ENCODE measurements at places on chromosomes 5 and 9.
A peak's percentile ranks its signal among the peaks of the same experiment; 100 is the strongest.

DNA sequence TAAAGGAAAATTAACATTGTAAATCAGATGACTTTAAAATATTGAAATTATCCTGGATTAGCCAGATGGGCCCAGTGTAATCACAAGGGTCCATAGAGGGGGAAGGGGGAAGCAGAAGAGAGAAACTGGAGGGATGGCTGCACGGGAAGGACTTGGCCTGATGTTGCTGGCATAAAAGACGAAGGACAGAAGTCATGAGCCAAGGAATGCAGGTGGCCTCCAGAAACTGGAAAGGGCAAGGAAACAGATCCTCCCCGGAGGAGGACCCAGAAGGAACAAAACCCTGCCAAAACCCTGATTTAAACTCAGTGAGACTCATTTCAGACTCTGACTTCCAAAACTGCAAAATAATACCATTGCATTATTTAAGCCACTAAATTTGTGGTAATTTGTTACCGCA, 100.2 kb downstream of the ADAMTS2 start:
- no peak overlapping the region for H3K27ac ChIP-seq
- no peaks in the 10 kb centered on the region for H3K36me3 ChIP-seq
- H3K4me1 ChIP-seq, result no peaks in the 10 kb centered on the region
- no peak overlapping the region for H3K4me3 ChIP-seq

- peaks cover 25% of the 10 kb centered on the region for H3K4me1 ChIP-seq
- peak overlapping the region; percentile 56 for H3K4me3 ChIP-seq
- peaks cover 13% of the 10 kb centered on the region for H3K27me3 ChIP-seq
- H3K36me3 ChIP-seq, result no peaks in the 10 kb centered on the region
Observed at GRCh38 chr5:142356716-142357468, 32.1 kb upstream of the SPRY4 start.

- no peak overlapping the region for H3K27ac ChIP-seq
- H3K36me3 ChIP-seq, result no peaks in the 10 kb centered on the region
- H3K4me1 ChIP-seq, result no peaks in the 10 kb centered on the region
- H3K27me3 ChIP-seq, result no peaks in the 10 kb centered on the region
- DNase-seq, result no peak
Observed at GRCh38 chr5:30502277-30502676, 691.2 kb upstream of the CDH6 start.

DNA sequence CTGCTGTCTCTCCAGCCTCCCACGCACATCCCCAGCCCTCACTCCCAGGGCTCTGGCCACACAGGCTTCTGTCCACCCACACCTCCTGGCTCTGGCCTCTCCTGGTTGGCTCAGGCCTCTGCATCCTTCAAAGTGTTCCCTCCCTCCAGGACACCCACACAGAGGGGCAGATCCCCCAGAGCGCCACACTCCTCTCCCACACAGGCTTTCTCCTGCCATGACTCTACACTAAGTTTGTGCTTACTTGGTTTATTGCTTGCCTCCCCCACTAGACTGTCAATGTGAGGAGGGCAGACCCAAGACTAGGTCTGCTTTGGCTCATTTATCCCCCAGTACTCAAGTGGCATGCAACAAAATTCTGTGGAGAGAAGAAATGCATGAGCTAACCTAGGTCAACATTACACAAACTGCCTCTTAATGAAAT, 67.0 kb upstream of the SPOCK1 start:
- no peak overlapping the region for H3K4me3 ChIP-seq
- no peak overlapping the region for H3K27ac ChIP-seq
- H3K36me3 ChIP-seq, result no peaks in the 10 kb centered on the region
- no peak for DNase-seq

- H3K36me3 ChIP-seq, result no peaks in the 10 kb centered on the region
- peaks cover 13% of the 10 kb centered on the region for H3K4me1 ChIP-seq
- H3K4me3 ChIP-seq, result peak overlapping the region; percentile 20
- no peak for DNase-seq
- no peaks in the 10 kb centered on the region for H3K27me3 ChIP-seq
Observed at GRCh38 chr5:72556351-72557166, 49.3 kb upstream of the ZNF366 start.

DNA sequence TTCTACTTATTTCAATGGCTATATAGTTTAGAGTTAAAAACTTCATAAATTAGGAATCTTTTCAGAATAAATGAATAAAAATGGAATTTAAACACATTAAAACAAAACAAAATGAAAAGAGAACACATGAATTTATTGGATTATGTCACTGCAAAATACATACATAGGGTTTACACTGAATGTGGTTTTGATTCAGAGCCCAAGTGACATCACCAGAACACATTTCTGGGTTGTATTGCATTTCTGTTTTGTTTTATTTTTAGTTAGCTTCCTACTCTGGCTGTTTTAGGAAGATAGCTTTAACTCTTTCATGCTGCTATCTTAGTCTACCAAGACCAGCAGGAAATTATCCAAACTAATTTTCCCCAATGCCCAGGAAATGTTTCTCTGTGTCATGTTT, 1935.0 kb downstream of the EFNA5 start:
- no peak overlapping the region for H3K27ac ChIP-seq
- H3K36me3 ChIP-seq, result no peaks in the 10 kb centered on the region
- H3K4me1 ChIP-seq, result no peaks in the 10 kb centered on the region
- no peak for DNase-seq
- no peaks in the 10 kb centered on the region for H3K27me3 ChIP-seq

DNA sequence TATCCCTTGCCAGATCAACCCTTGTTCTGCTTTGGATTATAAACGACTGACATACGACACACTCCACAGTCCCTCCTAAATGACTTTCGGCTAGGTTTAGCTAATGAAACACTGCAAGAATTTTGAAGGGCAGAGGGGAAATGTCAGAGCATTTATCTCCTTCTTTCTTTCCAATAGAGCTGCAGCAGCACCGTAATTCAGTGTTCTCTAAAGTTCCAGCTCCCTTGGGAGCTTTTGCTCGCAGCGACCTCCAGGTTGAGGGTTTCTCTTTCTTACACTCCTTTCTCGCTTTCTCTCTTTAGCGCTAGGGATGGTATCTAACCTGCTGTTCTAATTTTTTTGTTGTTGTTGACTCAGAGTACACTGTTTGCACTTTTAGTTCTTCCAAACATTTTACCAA, 467.1 kb upstream of the ST8SIA4 start:
- no peaks in the 10 kb centered on the region for H3K4me1 ChIP-seq
- no peak for DNase-seq
- no peak overlapping the region for H3K4me3 ChIP-seq
- no peaks in the 10 kb centered on the region for H3K36me3 ChIP-seq
- H3K27ac ChIP-seq, result no peak overlapping the region
- H3K27me3 ChIP-seq, result no peaks in the 10 kb centered on the region

- peaks cover 3% of the 10 kb centered on the region for H3K4me1 ChIP-seq
- no peaks in the 10 kb centered on the region for H3K36me3 ChIP-seq
- DNase-seq, result no peak
- no peaks in the 10 kb centered on the region for H3K27me3 ChIP-seq
- no peak overlapping the region for H3K4me3 ChIP-seq
- H3K27ac ChIP-seq, result no peak overlapping the region
Observed at GRCh38 chr9:89821081-89821480, 216.3 kb downstream of the GADD45G start.
